GF-D8 (cell line): ENCODE measurements at places on chromosomes 4 and X.
A peak's percentile ranks its signal among the peaks of the same experiment; 100 is the strongest.

DNA sequence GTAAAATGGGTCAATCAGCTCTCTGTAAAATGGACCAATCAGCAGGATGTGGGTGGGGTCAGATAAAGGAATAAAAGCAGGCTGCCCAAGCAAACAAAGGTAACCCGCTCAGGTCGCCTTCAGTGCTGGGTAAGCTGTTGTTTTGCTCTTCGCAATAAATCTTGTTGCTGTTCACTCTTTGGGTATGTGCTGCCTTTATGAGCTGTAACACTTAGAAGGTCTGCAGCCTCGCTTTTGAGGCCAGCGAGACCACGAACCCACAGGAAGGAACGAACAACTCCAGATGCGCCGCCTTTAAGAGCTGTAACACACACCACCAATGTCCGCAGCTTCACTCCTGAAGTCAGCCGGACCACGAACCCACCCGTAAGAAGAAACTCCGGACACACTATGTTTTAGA lies 11.5 kb upstream of the CAMK2D start:
- no peak for DNase-seq

DNA sequence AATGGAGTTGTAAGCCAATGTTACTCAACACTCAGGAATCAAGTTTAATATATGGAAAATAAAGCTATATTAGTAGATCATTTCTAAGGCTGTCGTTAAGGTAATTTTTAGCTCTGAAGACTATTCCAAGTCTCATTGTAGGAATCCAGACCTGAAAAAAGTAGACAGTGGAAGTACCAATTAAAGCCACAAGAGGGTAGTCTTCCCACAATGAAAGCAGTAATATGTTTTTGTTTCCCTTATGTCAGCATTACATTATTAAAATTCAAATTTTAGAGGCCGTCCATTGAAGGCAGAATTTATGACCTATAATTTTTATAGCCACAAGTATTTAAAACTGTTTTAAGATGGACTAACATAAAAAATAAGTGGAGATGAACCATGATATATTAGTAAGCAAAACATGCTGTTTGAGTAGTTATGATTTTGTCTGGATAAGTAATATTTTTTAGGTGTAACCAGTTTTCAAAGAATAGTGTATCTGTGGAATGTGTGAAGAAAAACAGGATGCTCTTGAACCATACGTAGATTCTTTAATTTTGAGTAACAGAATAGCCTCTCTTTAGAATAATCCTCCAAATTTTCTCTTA lies 372.6 kb upstream of the TECRL start:
- DNase-seq = no peak

DNA sequence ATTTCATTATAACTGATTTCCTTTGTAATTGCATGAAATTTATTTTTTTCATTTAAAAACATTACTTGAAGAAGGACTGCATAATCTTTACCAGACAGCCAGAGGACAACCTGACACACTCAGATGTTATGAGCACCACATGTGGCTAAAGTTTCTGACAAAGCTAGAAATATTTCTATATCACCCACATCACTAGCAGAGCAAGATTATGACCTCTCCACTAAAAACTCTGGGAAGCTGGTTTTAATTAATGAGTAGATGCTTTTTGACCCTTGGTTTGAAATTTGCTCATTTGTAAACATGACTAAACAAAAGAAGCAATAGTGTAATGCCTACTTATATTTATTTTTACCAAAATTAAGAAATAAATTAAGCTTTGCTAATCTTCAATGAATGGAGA lies 661.5 kb upstream of the EPHA5 start:
- DNase-seq = no peak

- DNase-seq = no peak
These were observed 21.9 kb downstream of the L1CAM start for GRCh38 chrX:153864101-153864500.

DNA sequence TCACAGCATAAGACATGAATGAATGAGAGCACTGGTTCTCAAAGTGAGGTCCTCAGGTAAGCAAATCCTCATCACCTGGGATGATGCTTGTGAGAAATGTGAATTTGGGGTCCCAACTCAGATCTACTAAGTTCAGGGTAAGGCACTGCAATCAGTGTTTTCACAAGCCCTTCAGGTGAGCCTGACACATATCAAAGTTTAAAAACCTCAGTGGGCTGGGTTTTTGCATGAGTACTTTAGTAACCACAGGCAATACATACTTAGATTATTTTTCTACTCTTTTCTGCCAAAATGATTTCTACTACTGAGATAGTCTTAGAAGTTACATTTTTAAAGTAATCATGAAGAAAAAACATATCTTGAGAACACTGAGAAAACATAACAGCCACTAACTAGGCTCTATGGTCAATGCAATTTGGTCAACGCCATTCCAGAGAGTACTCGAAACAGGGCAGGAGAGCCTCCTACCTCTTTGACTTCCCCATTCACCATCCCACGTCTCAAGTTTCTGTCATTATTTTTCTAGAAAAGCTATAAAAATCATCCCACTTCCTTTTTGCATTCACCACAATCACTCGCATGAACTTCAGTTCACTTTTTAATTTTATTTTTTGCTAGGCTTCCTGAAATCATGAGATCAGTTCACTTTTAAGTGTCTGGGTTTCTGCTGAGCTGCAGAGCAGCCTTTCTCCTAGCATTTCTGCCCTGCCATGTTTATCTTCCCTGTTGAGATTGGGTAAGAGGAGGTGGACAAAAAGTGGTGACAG lies 73.8 kb downstream of the MFAP3L start:
- peak; percentile 78 for DNase-seq
